Smooth muscle cell of the umbilical artery (primary cell): ENCODE measurements at places on chromosomes 2 and 18. TPM values are rescaled to one million over a fixed set of nuclear protein-coding genes. Genes with fewer than 3 reads are reported as not detected.

Gene UGT1A5
- not detected in 2 replicates for total RNA-seq

Gene ZSWIM2
- not detected in 2 replicates for total RNA-seq

Gene RAB6C
- total RNA-seq = not detected in 2 replicates

Gene CNPPD1
- 20.5 and 22.7 TPM in 2 replicates for total RNA-seq

Gene KCNS3
- 5.0 and 5.5 TPM in 2 replicates for total RNA-seq

Gene FAP
- 272 and 526 TPM in 2 replicates for total RNA-seq

Gene FLACC1
- 0.89 and 1.7 TPM in 2 replicates for total RNA-seq

Gene CPO
- 0.30 TPM in 1 of 2 replicates, not detected in the other for total RNA-seq

Gene ZNF521
- 13.1 and 19.6 TPM in 2 replicates for total RNA-seq

Gene RTP5
- not detected in 2 replicates for total RNA-seq

Gene DLX2
- under 0.01 and 0.09 TPM in 2 replicates for total RNA-seq
